ENCODE measurements at places on chromosomes 11 and 22.
A peak's percentile ranks its signal among the peaks of the same experiment; 100 is the strongest.

DNA sequence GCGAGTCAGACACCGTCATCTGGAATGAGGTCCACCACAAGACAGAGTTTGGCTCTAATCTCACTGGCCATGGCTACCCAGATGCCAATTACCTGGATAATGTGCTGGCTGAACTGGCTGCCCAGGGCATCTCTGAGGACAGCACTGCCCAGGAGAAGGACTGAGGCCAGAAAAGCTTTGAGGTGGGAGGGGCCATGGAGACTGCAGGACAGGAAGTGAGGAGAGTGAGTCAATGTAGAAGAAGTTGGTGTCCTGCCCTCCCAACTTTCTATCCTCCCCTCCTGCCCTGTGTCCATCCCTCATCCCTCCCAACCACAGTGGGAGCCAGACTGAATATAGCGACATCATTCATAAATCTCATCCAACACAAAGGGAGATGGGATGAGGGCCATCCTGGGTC lies 8.0 kb downstream of the MPEG1 start:
- DNase-seq = no peak

- DNase-seq = no peak
Measured at GRCh38 chr11:81967242-81967641, 766.4 kb downstream of the FAM181B start.

- no peak for DNase-seq
Measured at GRCh38 chr11:7251487-7251835, 243 bp upstream of the SYT9 start.

DNA sequence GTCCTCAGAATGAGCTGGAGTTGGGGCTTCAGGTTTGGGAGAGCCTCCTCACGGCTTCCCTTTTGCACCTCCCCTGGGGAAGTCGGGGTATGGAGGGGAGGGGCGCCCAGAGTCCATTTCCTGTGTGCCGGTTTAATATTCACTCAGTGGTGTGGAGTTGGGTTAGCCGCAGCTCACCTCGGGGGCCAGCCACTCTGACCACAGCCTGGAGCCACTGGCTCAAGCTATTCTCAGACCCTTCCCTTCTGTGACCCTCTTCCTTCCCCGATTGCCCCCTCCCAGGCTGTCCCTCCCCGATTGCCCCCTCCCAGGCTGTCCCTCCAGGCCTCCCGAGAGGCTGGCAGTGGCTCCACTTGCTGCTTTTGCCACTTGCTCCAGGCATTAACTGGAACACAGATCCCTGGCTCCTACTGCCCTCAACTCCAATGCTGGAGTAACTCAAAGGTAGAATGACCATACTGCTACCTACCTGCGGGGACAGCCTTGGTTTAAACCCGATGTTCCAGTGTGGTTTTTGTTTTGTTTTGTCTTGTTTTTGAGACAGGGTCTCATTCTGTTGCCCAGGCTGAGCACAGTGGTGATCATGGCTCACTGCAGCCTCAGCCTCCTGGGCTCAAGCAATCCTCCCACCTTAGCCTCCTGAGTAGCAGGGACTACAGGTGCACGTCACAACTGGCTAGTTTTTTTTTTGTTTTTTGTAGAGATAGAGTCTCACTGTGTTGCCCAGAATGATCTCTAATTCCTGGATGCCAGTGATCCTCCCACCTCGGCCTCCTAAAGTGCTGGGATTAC lies 29.3 kb downstream of the RPUSD4 start:
- no peak for DNase-seq

- peak; percentile 96 for DNase-seq
Measured at GRCh38 chr11:64856382-64857227, 12.2 kb upstream of the CDC42BPG start.

GRCh38 chr22:25012741-25013143 lies 60.2 kb downstream of the KIAA1671 start:
- DNase-seq = no peak

DNA sequence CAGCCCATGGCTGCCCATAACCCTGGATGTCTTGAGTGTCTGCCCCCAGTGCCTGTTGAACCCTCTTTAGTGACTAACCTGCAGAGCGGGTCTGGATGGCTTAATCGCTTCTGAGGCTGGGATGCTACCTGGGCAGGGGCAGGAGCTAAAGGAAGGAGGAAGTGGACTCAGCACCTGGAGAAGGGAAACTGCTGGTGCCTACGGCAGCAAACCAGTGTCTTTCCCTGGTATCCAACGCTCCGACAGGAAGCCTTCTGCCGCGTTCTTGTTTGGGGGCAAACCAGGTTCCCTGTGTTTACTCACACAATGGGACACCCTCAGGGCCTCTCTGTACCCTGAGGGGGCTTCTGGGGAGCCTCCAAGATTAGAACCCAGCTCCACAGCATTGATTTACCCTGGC lies 38.1 kb upstream of the B3GAT1 start:
- no peak for DNase-seq

DNA sequence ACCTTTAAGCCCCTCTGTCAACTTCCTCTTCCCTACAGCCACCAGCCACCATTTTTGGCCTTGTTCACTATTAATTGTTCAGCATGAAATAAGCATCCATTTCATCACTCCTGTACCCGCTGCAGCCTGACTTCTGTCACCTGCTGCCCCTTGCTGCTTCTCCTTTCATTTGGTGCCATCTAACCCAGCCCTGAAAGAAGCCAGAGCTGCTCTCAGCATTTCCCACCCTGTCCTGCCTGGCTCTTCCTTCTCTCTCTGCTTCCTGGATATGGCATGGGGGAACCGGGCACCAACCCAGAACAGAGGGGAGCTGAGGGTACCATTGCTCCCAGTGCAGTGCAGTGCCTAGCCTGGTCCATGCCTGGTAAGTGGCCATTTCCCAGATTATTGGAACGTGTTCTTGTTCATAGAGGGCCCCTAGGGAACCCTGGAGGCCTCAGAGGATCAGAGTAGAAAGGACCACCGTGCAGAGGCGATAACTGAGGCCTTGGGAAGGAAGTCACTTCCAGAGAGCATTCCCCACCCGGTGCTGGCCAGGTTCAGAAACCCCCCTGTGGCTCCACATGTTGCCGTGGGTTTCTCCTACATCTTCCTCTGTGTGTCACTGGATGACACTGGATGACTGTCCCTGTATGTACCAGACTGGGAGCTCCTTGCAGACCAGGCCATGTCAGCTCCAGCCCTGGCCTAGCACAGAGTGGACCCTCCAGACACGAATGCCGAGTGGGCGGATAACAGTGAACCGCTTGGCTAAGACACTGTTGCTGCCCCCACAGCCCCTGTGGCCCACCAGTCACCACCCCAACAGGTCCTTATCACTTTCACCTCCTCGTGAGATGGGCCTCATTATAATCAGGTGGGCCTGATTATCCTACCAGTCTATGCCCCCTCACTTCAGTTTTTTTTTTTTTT lies 4.7 kb downstream of the YDJC start:
- no peak for DNase-seq

DNA sequence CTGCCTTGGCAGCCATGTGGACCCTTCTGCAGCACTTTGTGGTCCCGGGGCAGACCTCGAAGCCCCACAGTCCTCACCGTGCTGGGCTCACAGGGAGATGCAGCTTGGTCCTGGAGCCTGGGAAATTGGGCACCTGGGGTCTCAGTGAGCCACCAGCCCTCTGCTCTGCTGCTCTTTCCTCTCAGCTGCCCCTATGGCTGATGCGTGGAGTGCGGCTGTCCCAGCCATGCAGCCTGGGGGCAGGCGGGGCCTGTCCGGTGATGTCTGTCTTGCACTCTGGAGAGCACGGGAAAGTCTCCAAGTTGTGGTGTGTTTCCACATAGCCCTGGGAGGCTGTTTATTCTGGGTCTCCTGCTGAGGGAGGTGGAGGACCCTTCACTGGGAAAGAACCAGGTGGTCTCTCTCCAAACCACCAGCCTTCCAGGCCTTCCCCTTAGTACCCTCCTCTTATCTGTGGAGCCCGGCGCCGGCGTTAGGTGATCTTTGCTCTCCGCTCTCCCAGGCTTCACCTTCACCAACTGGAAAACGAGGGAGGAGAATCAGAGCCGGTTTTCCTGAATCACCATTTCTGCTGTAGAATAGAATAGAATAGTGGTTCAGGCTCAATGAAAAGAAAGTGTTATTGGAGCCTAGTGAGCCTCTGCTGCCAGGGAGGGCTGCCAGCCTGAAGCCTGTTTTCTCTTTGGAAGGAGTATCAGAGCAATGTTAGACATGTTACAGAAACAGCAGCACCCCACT lies 41.2 kb upstream of the GRAMD4 start:
- DNase-seq = peak; percentile 87

DNA sequence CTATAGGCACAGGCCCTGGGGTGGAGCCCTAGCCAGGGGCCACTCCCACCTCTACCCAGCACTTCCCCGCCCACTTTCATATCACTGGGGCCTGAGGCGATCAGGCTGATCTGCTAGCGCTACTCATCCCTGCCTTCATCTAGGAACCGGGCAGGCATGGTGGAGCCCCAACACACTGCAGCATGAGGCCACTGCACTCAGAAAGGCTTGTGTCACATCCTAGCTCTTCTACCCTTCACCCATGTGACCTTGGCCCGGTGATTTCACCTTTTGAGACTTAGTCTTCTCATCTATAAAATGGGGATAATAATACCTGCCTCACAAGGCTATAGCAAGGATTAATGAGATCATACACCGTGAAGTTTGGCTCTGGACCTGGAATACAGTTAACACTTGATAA lies 18.1 kb upstream of the GDPD5 start:
- no peak for DNase-seq

DNA sequence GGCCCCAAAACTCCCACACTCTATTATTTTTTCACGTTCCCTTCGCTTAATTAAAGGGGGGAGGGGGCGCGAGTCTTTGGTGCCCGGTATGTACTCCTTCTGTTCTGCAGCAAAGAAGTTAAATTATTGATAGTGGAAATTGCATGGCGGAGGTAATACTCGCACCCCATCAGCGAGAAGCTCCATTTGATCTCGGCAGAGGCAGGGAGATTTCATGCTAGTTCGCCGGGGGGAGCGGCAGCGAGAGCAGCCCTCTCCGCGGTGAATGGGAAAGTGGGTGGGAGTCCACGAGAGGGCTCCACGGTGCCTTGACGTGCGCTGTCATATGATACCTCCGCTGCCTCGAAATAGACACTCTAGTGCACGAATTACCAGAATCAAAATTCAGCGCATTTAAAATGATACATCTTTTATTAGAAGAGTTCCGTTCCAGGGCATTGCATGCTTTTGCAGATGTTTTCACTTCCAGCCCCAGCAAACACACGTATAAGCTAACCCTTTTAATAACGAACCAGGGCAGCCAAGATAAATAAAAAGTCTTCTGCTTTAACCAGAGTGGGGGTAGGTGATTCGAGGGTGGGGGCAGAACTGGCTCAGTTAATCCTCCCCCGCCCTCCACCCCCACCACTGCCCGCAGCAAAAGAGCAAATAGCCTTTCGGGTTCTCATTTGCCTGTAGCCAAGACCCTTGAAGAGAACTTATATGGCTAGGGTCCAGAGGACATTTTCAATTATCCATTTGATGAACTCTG lies 1.3 kb upstream of the BDNF start:
- no peak for DNase-seq

DNA sequence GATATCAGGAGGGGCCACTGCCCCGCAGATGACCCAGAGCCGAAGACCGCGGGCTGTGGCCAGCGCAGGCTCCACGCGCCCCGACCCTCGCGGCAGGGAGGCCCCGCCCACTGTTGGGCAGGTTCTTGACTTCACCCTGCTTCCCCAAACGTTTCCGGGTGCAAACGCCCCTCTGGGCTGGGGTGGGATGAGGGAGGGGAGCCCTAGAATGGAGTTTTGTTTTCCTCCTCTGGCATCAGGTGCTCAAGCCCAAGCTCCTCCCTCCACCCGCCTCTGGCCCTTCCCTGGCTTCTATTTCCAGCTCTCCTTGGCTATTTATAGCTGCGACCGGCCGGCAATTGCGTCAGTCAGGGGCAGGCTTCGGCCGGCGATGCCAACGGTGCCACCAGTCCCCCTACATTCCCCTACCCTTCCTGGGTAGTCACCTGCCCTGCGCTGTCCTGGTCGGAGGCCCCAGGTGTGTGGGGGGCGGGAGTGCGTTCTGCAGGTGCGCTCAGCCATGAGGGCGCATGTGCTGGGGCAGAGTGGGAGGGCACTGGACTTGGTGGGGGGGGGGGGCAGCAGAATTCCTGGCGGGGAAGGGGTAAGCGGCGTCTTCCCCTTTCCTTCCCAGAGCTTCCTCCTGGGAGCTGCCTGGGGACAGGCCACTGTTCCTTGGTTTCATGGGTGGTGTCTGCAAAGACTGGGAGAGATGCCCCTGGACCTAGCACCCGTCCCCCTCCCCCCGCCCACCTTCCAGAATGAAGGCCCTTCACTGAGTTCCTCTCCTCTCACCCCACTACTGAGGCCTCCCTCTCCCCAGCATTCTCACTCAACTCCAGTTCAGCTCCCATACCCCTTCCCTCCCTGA lies 23.6 kb downstream of the DUSP8 start:
- DNase-seq = no peak

DNA sequence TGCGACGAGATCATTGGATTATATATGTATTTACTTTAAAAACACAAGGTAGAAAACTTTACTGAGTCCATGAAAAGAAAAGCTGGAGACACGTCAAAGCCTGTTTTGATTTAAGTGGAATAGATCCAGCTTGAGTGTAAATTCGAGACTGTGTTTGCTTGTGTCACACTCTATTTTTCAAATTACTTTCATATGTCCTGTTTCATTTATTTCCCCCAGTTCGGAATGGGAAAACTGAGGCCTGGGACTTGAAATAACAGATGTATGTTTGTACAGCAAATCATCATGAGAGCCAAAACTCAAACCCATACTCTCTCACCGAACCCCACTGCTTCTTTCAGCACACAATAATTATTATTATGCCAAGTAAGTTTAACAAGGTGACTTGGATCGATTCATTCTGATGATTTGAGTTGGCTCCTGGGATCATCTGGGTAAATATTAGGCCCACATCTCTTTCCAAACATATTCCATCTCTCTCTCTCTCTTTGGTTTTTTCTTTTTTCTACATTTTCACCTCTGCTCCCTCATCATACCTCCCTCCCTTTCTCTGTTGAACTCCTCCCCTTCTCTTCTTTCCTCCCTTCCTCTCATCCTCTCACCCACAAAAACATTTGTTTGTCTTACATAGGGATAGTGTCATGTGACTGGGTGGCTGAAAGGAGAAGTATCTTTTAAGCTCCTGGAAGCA lies 21.2 kb downstream of the FZD4 start:
- no peak for DNase-seq

DNA sequence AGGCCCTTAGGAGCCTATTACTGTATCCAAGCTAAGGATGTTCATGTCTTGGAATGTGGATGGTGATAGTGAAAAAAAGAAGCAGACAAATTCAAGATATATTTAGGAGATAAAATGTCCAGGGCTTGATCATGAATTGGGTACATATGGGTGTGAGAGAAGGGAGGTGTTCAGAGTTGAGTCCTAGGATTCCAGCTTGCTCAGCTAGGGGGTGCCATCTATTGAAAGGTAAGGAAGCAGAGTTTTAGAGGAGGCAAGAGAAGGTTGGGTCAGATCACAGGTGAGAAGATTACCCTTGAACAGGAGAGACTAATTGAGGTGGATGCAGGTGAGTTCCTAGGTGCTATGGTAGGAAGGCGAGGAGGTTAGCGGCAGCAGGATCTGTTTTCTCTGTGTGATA lies 60.5 kb downstream of the GRAMD1B start:
- DNase-seq = no peak

DNA sequence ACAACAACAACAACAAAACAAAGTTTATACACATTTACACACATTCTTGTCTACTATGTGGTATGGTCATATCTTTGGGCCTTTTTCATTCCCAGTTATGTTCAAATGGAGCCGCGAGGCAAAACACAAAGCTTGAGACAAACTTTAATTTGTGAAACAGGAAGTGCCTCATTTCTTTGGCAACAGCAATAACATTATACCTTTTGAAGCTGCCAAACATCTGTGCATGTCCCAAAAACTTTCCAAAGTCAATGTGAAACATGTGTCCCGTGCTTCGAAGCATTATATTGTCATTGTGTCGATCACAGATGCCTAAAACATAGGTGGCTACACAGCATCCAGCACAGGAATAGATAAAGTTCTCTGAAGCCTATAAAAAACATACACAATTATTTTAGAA lies 25.0 kb upstream of the RPS13 start:
- no peak for DNase-seq

GRCh38 chr22:25420925-25421904 lies 143.3 kb upstream of the GRK3 start:
- no peak for DNase-seq

All from islet precursor cell (in vitro differentiated cells).